ENCODE measurements at places on chromosomes 5 and 9.

DNA sequence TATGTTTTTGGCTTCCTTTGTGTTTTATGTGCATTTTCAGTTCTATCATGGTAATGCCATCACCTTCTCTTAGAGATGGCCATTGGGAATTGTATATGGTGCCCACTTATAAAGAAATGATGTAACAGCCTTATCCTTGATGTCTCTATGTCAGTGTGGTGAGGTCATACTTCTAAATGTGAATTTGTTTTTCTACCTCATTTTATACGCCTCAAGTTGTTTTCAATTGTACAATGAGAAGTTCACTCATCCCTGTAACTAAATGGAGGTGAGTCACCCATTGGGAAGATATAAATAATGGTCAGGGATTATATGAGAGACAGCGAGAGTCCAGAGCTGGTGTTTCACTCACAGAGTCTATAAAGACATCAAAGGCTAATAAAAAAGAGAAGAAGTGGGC, 402.4 kb downstream of the AGTPBP1 start:
- no peak for DNase-seq

- DNase-seq, result no peak
These were observed 148.8 kb upstream of the ZNF608 start for GRCh38 chr5:124895236-124895635.

- DNase-seq, result no peak
These were observed 13.5 kb upstream of the ANKRD33B start for GRCh38 chr5:10550222-10550995.

- no peak for DNase-seq
These were observed 30.9 kb downstream of the NTNG2 start for GRCh38 chr9:132192728-132193127.

DNA sequence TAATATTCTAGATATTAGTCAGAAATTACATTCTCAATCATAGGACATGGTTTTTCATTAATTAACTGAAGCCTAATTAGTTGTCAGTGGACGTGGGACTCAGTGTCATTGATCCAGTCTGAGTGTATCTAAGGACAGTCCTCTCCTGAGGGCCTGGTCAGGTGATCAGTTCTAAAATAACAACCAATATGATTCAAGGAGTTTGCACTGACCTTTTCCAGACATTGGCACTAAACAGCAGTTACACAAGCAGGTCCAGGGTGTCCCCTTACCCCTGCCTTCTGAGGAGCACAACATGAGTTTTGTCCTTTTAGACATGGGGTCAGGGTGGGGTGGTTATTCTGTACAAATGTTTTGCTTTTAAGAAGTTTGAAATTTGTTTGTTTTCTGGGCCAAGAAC, 97.8 kb downstream of the CMYA5 start:
- no peak for DNase-seq

GRCh38 chr9:128495296-128495695, 9.2 kb upstream of the GLE1 start:
- no peak for DNase-seq

DNA sequence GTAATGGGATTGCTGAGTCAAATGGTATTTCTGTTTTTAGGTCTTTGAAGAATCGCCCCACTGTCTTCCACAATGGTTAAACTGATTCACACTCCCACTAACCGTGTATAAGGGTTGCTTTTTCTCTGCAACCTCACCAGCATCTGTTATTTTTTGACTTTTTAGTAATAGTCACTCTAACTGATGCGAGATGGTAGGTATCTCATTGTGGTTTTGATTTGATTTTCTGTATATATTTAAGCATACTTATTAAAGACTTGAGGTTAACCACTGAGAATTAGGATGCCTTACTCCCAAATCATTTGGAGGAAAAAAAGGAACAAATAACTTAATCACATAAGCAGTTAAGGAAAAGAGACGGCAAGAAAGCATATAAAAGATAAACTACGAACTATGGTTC, 181.6 kb upstream of the FST start:
- no peak for DNase-seq

Measured in activated T-cell treated with anti-CD3 and anti-CD28 coated beads for 24 hours (primary cell).